ENCODE measurements at places on chromosomes 1 and 21.

- no peak for DNase-seq
These were observed 252.1 kb downstream of the TM2D1 start for GRCh38 chr1:61472876-61473275.

- no peak for DNase-seq
These were observed 25.5 kb upstream of the F13B start for GRCh38 chr1:197092491-197093023.

GRCh38 chr1:77018311-77018710 is 151.0 kb downstream of the ST6GALNAC5 start:
- no peak for DNase-seq

DNA sequence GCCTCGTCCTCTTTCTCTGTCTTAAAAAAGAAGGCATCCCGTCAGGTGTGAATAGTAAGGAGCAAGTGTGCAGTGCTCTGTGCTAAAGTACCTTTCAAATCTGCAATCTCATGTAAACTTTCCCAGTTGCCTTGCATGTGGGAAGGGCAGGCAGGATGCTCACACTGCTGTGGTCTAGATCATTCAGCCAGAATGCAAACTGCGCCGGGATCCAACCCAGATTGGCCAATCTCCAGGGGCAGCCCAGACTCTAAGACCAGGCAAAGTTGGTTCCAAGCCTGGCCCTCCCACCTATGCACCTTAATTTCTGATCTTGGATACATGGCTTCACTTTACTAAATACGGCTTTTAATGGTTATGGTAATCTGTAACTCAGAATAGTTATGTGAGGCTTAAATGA is 3.2 kb upstream of the MAP1LC3C start:
- no peak for DNase-seq

GRCh38 chr1:110647254-110647891 is 27.4 kb downstream of the KCNA3 start:
- DNase-seq: no peak
